ENCODE measurements at places on chromosomes 16 and 17.

GRCh38 chr17:83035722-83036121 is 43.7 kb upstream of the METRNL start:
- no peak for DNase-seq

DNA sequence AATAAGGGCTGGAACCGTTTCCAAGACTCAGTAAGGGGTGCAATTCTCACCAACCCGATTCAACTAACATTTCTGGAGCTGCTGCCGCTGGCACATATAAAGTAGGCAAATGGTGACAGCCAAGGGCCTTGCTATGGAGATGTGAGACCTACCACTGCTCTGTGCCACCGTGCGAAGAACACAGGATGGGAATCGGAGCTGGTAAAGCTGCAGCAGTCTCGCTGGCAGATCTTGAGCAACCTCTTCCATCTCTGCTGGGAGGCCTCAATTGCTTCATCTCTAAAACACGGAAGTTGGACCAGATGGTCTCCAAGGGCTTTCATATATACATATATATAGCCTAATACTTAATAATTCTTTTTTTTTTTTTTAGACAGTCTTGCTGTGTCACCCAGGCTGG is 128.9 kb upstream of the RCVRN start:
- DNase-seq = no peak

DNA sequence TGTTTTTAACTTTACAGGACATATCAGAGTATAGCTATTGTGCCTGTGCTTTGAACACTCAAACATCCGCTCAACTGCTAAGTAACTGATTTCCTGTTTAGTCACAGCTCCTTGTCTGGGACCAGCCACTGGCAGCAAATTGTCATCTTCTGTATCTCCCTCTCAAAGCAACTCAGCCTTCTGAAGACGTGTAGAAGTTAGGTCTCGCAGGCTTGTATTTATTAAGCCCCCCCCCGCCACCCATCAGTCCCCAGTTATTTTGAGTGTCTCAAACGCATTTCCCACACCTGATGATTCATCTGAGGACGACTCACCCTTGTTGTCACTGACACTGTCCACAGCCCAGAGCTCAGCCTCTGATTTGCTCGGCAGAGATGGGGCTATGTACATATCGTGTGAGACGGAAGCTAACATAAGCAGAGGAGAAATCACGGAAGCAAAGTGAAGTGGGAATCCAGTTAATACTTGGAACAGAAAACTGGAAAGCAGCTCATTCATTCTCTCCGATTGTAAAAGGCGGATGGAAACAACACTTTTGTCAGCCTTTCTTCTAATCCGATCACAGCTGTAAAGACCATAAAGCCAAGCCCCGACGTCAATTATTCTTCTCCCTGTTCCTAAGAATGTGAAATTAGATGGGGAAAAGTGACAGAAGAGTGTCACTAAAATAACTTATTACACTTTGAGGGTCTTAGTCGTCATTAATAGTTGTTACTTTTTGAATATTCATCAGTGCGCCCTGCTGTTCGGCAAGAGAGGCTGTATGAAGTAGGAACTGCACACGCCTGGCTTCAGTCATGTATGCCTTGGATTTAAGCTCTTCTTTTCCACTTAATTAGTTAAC is 64.2 kb downstream of the PITPNC1 start:
- no peak for DNase-seq

DNA sequence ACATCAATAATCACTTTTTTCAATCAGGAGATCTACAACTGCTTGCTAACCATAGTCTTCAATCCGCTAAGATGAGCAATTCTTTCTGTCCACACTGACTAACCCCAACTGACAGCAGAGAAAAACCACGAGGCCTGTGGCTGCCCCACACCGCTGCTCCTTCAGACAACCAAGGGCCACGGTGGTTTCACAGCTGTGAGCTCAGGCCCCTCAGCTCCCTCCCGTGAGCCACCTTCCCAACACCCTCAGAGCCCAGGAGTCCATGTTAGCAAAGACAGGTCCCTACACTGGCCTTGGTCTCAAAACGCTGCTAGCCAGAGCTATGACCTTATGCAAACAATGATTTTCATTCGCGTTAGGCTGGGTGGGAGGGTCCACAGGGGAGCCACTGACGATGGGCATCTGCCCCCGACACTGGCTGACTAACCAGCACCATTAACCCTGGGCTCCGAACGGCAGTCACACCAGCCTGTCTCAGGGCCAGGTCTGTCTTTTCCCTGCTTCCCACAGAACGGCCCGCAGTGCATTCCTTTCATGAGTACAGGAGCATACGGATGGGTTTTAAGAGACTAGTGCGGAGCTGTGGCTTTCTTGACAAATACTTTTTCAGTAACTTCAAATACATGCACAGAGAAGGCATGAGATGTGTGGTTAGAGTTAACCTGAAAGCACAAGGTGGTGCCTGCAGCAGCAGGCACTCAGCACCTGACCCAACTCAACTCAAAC is 67.3 kb downstream of the ANKRD11 start:
- no peak for DNase-seq

GRCh38 chr16:15635926-15636325 is 7.0 kb downstream of the MARF1 start:
- no peak for DNase-seq

GRCh38 chr16:84026606-84027005 is 16.0 kb downstream of the SLC38A8 start:
- no peak for DNase-seq
